ENCODE measurements at places on chromosomes 7 and 10.

DNA sequence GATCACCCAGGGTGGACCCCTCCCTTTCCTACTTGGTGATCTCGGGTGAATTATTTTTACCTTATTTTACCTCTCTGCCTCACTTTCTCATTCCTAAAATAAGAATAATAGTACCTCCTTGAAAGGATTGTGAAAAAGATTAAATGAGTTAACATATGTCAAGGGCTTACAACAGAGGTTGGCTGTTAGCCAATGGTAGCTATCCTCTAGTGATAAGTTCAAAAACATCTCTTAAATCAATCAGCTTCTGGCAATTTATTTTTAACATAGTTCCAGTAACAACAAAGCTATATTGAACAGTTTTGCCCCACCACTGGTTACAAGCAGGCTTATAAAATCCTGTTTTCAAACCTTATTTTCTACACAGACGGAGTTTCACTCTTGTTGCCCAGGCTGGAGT, 45.4 kb downstream of the TMEM168 start:
- peak; percentile 11 for DNase-seq

- peak; percentile 33 for DNase-seq
Observed at GRCh38 chr7:131284702-131285419, 42.8 kb upstream of the MKLN1 start.

- peak; percentile 67 for DNase-seq
Observed at GRCh38 chr7:121107923-121108498, 119.5 kb downstream of the CPED1 start.

DNA sequence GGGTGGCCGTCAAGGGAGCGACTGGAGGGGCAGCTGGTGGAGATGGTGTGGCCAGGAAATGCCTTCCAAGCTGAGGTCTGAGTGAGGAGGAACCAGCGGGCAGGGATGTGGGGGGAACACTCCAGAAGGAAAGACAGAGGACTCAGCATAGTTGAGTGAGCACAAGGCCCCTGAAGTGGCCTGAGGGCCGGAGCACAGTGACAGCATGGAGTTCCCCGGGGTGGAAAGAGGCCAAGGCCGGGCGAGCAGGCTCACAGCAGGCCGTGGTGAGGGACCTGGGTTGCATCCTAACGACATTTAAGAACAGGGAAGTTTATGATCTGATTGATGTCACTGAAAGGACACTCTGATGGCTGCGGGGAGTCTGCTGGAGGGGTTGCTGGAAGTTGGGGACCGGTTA, 48.0 kb downstream of the HTRA1 start:
- no peak for DNase-seq

DNA sequence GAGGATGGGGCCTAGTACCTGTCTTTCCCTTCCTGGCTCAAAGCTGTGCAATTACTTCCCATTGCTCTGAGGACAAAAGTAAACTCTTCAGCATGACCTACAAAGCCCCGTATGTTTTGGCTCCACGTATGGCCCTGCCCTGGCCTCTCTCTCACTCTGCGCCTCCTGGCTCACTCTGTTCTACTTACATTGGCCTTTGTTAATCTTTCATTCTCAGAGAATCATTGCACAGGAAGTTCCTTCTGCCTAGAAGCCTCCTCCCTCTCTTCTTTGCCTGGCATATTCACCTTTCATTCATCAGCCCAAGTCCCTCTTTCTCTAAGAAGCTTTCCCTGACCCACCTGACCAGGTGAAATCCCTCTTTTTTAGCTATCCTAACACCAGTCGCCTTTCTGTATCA, 23.9 kb downstream of the LIPM start:
- no peak for DNase-seq

DNA sequence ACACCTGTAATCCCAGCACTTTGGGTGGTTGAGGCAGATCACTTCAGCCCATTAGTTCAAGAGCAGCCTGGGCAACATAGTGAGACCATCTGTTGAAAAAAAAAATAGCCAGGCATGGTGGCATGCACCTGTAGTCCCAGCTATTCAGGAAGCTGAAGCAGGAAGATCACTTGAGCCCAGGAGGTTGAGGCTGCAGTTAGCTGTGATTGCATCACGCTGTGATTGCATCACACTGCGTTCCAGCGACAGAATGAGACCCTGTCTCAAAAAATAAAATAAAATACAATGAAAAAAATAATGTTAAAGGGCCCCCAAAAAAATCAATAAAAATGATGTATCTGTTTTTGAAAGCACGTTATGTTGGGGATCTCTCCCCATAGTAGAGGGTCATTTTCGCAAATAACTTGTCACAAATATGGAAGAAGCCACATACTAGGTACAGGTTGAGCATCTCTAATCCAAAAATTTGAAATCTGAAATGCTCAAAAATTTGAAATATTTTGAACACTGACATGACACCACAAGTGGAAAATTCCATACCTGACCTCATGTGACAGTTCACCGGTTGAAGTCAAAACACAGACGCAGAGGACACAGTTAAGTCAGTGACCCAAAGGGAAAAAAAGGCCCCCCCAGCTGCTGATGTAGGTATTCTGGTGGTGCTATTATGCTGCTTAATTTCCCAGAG, 9.5 kb downstream of the CISD1 start:
- DNase-seq: no peak

- no peak for DNase-seq
Observed at GRCh38 chr10:10702211-10702610, 315.5 kb upstream of the CELF2 start.

- DNase-seq: no peak
Observed at GRCh38 chr10:106495931-106496330, 668.6 kb downstream of the SORCS1 start.

- DNase-seq: no peak
Observed at GRCh38 chr10:96973809-96974747, 142.0 kb downstream of the LCOR start.

GRCh38 chr10:71064413-71065118, 147.8 kb upstream of the UNC5B start:
- DNase-seq: no peak

- no peak for DNase-seq
Observed at GRCh38 chr7:137870684-137871083, 23.9 kb upstream of the DGKI start.

DNA sequence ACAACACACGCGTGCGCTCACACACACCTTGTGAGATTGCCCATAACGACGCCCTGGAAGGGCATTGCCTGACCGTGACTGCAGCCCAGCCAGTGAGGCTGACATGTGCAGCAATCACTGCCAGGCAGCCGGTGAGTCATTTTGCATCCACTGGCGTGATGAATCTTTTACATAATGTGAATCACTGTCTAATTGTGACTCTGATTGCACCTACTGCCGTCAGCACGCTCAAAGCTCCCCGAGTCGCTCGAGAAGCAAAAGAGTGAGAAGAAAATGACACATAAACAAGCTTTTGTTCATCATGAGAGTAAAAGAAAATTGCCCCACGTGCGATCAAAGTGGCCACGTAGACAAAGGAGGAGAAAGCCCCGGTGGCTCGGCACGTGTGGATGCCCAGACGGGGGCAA, 117.4 kb upstream of the PFKP start:
- peak; percentile 42 for DNase-seq

DNA sequence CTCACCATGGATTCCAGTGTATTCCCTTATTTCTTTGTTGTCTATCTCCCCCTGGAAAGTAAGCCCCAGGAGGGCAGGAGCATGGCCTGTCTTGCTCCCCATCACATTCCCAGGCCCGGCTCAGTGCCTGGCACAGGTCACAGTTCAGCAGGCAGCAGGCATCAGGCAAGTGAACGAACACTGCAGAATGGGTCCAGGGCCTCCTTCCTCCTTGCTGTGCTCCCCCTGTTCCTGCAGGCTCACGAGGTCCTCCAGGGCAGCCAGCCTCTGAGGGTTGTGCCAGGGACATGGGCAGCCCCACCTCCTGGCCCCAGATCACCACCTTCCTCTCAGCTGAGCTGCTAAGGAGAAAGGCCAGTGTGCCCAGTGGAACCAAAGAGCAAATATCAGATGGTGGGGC, 41.8 kb downstream of the PDLIM1 start:
- no peak for DNase-seq

DNA sequence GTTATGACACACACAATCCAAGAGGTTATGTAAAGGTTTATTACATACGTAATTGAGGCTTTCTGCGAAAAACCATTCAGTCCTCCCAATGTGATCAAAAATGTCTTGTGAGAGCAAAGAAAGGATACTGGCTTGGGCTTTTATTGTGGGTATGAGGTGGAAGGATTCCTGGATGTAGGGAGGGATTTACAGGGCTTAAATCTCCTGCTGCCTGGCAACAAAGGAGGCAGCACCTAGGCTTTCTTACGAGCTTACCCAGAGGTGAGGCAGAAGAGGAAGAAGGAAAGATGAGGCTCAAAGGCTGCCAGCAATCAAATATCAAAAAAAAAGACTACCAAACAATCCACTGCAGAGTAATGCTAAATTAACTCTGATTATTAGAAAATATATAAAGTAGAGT, 1149.5 kb upstream of the POT1 start:
- DNase-seq: no peak

DNA sequence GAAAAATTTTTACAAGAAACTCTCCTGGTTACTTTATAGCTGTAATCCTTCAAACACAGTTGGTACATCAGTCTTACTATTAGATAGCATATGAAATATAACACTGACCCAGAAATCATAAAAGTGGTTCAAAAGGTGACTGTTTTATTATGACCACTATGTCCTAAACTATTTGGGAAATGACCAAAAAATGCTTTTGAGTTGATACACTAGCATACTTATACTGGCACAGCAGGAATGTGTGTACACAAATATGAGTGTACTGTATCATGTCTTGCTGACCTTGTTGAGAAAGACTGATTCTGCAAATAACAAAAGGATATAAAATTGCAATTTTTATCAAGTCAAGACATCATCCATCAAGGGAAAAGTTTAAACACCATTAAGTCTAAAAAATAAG, 24.3 kb downstream of the CSTF2T start:
- no peak for DNase-seq

Data from epithelial cell of esophagus (primary cell).